LNCaP clone FGC (cell line): ENCODE measurements at places on chromosomes 6 and 20.
A peak's percentile ranks its signal among the peaks of the same experiment; 100 is the strongest.

DNA sequence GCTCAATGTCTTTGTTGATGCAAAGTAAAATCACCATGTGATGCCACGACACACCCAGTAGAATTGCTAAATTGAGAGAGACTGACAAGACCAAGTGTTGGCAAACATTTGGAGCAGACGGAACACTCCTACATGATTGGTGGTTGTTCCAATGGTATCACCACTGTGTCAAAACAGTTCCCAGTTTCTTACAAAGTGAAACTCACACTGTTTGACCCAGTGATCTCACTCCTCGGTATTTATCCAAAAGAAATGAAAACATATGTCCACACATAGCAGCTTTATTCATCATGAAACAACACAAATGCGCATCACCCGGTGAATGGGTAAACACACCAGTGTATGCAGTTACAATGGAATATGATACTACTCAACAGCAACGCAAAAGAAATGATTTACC, 74.0 kb upstream of the SULF2 start:
- DNase-seq: no peak

DNA sequence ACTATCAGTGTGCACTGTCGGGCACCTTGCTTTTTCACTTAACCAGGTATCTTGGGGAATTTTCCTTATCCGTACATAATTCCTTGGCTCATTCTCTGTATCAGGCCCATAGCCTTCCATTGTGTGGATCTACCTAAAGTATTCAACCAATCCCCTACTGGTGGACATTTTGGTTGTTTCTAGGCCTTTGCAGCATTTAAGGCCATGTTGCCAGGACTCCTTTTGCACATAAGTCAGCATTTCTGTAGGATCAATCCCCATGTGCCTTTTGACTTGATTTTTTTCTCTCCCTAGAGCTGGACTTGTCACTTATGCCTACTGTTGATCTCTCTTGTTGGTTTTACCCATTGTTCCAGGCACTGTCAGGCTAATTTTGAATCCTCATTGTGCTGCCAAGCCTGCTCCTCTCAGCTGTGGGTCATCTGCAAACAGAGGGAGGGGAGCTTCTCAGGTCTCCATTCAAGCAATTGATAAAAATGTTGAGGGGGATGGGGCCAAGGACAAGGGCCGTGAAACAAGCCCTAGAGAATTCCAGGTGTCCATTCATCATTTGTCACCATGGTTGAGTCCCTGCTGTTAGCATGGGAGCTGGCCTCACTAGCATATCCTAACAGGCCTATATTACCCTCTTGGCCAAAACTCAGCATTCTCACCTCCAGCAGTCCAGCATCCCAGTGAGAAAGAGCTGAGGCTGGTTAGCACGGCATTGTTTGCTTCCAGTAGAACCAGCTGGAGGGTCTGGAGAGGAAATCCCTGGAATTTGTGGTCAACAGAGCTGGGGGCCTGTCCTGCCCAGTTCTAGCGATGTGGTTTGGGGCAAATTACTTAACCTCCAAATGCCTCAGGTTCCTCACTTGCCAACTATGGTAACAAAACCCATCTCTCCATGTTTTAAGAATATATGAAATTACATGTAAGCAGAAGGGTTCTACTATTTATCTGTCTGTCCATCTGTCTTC, 178.4 kb downstream of the MRPL14 start:
- no peak for DNase-seq

GRCh38 chr6:90947184-90948064, 360.6 kb upstream of the MAP3K7 start:
- no peak for DNase-seq

DNA sequence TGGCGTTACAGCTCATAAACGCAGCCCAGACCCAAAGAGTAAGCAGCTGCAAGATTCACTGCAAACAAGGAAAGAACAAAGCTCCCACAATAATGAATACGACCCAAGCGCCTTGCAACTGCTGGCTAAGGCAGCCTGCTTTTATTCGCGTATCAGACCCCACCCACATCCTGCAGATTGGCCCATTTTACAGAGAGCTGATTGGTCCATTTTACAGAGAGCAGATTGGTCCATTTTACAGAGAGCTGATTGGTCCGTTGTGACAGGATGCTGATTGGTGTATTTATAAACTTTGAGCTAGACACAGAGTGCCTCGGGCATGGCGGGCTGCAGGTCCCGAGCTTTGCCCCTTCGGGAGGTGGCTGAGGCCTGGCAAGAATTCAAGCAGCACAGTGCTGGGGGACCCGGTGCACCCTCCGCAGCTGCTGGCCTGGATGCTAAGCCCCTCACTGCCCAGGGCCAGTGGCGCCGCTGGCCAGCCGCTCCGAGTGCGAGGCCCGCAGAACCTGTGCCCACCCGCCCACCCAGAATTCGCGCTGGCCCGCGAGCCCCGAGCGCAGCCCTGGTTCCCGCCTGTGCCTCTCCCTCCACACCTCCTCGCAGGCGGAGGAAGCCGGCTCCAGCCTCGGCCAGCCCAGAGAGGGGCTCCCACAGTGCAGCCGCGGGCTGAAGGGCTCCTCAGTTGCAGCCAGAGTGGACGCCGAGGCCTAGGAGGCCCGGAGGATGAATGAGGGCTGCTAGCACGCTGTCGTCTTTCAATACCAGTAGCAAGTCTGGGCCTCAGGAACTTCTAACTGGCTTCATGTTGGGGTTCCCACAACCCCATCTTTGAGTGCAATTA, 11.2 kb upstream of the RPS10 start:
- no peak for DNase-seq

DNA sequence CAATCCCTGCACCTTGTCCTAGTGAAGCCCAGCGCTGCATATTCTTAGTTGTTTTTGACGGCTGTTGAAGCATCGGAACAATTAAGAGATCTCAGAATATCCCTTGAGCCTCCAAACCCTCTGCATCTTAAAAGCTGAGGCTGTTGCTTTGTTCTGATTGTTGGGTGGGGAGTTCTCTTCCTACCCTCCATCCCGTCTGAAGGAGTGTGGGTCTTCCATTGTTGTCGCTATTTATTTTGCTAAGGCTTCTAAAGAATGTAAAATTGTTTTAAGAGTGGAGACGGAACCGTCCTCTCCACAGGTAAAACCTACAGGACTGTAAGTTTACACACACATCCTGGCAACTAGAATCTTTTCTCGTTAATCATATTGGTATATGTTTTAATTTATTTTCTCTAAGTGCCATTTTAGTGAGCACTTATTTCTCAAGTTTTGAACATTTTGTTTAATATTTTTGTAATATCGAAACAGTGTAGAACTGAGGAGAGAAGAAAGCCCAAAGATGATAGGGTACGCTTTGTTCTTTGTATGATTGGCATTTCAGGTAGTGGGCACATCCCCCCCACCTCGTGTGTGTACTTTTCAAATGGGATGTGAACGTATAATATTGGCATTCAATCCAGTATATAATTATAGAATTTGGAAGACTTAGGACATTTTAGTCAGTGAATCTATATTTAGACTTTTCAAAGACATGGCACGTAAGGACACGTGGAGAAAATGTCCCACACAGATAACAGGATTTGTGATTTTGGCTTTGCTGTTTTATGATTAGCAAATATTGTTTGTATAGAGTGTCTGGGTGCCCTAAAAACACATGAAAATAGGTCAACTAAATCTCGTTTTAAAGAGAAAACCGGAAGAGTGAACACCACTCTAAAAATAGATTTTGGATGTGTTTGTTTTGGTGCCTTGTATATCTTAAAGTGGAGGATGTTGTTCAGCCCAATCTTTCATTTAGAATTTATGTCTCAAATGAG, 1.3 kb downstream of the RNF146 start:
- DNase-seq: no peak

DNA sequence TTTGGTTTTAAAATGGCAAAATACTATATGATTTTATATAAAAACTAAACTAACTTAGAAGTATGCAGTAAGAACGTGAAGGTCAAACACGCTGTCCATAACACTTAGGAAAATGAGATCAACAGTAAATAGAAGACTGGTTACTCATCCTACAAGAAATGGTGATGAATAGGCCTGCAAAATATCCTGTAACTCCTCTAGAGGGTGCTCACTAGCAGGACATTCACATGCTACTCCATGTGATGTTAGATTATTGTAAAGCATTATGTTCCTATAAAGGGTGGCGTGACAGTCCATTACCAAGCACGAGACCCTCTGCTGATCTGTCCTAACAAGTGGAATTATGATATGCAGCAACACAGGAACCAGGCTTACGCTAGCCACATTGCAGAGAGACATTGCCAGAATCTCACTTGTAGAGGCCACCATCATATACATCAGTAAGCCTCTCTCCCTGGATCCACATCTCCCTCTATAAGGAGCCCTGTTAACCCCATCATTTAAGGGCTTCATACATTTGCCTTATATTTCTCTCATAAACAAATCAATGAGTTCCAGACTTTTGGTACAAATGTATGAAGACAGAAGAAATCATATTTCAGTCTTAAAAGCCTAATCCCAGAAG, 18.0 kb upstream of the DEFB129 start:
- DNase-seq: peak; percentile 63

GRCh38 chr6:111565326-111566221, 40.1 kb downstream of the TRAF3IP2 start:
- DNase-seq: no peak

DNA sequence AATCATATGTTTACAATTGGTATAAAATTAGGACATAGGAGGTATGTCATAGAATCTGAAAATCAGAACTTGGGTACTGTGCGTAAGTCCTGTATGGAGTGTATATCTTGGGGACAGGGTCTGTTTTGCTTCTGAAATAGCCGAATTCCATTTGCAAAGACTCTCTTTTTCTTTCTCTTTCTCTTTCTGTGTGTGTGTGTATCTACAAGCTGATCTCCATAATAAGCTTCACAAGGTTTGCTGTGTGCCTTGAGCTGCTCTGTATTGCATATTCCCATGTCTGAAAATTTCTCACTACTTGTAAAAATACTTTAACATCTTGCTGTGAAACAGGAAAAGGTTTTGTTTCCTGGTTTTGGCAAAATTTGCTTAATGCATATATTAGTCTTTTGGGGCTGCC, 29.5 kb downstream of the STX11 start:
- no peak for DNase-seq

GRCh38 chr6:56356426-56356825, 109.0 kb upstream of the COL21A1 start:
- DNase-seq: no peak

- no peak for DNase-seq
Observed at GRCh38 chr6:151765444-151765886, 42.0 kb upstream of the ESR1 start.

DNA sequence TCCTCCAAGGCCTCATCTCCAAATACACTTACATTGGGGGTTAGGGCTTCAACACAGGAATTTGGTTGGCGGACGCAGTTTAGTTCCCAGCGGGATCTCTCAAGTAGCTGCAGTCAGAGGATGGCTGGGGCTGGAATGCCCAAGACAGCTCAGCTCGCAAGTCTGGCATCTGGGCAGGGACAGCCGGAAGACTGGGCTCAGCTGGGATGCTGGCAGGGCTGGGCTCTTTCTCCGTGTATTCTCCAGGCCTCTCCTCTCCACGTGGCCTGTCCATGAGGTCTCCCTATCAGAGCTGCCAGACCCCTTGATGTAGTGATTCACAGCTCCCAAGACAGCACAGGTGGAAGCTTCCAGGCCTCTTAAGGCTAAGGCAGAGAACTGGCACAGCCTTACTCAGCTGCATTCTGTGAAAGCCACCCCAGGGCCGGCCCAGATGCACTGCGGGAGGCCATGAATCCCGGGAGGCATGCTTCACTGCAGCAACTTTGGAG, 5.0 kb downstream of the FGD2 start:
- DNase-seq: no peak

- DNase-seq: peak; percentile 76
Observed at GRCh38 chr6:14889188-14889587, 356.7 kb upstream of the JARID2 start.

DNA sequence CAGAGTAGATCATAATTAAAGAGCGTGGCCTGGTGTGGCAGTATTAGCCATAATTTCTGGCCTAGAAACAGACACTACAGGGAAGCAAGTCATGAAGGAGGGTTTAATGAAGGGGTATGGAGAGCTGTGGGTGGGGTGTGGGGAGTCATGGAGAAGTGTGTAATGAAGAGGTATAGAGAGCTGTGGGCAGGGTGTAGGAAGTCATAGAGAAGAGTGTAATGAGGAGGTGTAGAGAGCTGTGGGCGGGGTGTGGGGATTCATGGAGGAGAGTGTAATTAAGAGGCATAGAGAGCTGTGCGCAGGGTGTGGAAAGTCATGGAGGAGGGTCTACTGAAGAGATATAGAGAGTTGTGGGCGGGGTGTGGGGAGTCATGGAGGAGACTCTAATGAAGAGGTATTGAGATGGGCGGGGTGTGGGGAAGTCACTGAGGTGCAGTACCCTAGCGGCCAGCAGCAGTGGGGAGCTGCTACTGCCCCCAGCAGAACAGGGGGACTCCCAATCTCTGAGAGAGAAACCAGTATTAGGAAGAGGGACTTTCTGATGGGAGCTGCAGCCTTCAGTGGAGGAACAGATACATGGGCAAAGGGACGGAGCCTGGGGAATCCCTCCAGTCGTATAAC, 145.4 kb upstream of the FOXA2 start:
- DNase-seq: no peak

- no peak for DNase-seq
Observed at GRCh38 chr6:63677282-63677681, 41.7 kb downstream of the PHF3 start.

GRCh38 chr6:133888929-133889556, at the start of gene TCF21:
Gene TCF21 (plus strand): TSS chr6:133889113. CDS start chr6:133889398, 285 bp downstream.
- no peak for DNase-seq

DNA sequence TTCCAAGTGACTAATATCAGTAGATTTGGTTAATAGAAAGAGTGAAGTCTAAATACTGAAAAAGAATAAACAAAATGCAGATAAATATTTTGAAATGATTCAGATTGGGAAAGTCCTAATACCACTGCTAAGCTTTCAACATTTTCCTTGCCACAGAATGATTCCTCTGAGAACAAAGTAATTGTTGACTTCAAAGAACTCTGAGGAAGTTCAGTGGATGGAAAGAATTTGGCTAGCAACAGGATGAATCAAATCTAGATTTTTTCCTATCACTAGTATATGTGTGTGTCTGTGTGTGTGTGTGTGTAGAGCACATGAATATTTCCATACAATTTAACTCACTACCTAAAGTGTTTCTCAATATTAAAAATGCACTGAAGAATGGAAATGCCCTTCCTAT, 107.9 kb upstream of the PREP start:
- no peak for DNase-seq

DNA sequence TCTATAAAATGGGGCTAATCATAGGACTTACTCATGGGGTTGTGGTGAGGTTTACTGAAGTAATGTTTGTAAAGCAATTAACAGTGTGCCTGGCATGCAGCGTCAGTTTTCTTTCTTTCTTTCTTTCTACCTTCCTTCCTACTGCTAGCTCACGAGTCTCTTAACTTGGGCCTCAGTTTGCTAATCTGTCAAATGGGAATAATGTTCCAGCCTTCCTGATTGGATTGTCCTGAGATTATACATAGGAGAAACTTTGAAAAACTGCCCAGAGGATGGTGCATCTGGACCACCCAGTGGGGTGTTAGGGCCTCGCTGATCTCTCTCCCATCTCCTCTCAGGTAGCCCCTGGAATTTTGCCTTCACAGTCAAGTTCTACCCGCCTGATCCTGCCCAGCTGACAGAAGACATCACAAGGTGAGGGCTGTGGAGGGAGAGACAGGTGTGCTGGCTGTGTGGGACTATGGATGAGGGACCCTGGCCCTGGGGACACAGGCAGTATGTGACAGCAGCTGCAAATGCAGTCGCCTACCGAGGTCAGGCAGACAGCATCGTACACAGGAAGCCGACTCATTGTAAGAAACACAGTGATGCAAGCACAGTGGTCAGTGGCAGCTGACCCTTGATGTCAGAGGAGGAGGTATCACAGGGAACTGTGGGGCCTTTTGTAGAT, 27.5 kb downstream of the EPB41L1 start:
- DNase-seq: no peak
